Adipose tissue (tissue), 3 donors: ENCODE measurements at places on chromosomes 11 and 22. TPM values are rescaled to one million over a fixed set of nuclear protein-coding genes. Genes with fewer than 3 reads are reported as not detected.

The ATL3 gene
- 7.7 TPM for polyA plus RNA-seq

The NAV2 gene
- 3.9 TPM for polyA plus RNA-seq

The HBG2 gene
- polyA plus RNA-seq = not detected

The TRIM49 gene
- polyA plus RNA-seq = not detected

The CCDC87 gene
- not detected for polyA plus RNA-seq

The RDX gene
- 36.6 TPM for polyA plus RNA-seq

The NLRP14 gene
- not detected for polyA plus RNA-seq

The UPK2 gene
- 0.14 TPM for polyA plus RNA-seq

The UPB1 gene
- polyA plus RNA-seq = 0.27 TPM

The MS4A12 gene
- not detected for polyA plus RNA-seq

The CAPN5 gene
- 8.5 TPM for polyA plus RNA-seq

The CRYAB gene
- polyA plus RNA-seq = 580 TPM

The MMP27 gene
- not detected for polyA plus RNA-seq

The TUBGCP6 gene
- polyA plus RNA-seq = 30.9 TPM

The ZP1 gene
- polyA plus RNA-seq = 0.33 TPM

The HBE1 gene
- not detected for polyA plus RNA-seq

The CTSW gene
- polyA plus RNA-seq = 2.6 TPM

The IL17REL gene
- polyA plus RNA-seq = not detected

The BRSK2 gene
- 50.2 TPM for polyA plus RNA-seq

The FAT3 gene
- 0.05 TPM for polyA plus RNA-seq

The MRPL16 gene
- 52.7 TPM for polyA plus RNA-seq

The PRG3 gene
- not detected for polyA plus RNA-seq

The ALDH3B1 gene
- polyA plus RNA-seq = 8.7 TPM
